ENCODE measurements at places on chromosomes 1 and 21.

DNA sequence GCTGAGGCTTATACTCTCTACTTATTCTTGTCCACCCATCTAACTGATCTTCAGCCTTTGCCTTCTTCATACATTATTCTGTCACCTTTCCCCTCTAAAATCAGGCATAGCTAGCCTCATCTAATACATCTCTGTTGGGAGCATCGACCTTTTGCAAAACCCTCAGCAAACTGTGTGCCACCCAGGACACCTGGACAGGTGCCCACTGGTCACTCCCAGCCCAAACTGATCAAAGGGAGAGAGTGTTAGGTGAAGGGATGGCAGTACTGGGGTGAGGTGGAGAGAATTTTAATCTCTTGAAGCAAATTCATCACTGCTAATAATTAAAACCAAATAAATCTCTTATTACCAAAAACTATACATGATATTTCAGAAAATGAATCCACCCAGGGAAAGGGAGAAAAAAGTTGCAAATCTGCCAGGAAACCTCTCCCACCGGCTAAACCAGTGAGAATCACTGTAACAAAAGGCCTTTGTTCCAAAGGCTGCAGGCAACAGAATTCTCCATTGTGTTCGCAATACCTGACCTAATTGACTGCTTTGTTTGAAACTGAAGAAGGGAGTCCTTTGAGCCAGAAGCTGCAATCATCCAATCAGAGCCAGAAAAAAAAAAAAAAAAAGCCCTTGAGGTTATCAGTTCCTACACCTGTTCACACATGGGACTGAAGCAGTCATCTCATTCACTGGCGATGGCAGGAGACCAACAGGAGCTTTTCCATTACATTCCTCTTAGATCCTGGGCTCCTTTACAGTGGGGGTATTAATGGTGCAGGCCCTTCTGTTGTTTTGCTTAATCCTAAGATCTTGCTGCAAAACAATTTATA, 172.6 kb downstream of the APP start:
- DNase-seq, result no peak

- no peak for DNase-seq
Measured at GRCh38 chr1:97929874-97930851, 9.3 kb upstream of the DPYD start.

GRCh38 chr21:26098772-26099397, 71.7 kb downstream of the APP start:
- DNase-seq, result no peak

GRCh38 chr1:240946926-240947325, 335.0 kb upstream of the GREM2 start:
- DNase-seq, result peak; percentile 38

DNA sequence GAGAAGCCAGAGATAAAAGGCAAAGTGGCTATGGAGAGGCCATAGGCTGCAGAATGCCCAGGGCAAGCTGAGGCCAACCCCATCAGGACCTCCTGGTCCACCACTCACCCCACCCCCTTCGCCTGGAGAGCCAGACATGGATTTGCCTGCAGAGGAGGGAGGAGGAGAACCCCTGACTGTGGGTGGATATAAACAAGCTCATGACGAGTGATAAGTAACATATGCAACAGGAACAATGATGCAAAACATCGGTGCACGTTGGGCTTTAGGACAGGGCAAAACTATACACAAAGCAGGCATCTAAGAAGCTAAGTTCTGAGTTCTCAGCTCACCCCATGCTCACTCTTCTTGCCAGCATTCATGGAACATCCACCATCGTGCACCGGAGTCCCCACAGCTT, 150.3 kb downstream of the ETS2 start:
- DNase-seq, result no peak

GRCh38 chr1:153903841-153904455, 18.8 kb downstream of the GATAD2B start:
- DNase-seq, result no peak

- DNase-seq, result no peak
Measured at GRCh38 chr1:21307663-21308305, 17.5 kb upstream of the ECE1 start.

DNA sequence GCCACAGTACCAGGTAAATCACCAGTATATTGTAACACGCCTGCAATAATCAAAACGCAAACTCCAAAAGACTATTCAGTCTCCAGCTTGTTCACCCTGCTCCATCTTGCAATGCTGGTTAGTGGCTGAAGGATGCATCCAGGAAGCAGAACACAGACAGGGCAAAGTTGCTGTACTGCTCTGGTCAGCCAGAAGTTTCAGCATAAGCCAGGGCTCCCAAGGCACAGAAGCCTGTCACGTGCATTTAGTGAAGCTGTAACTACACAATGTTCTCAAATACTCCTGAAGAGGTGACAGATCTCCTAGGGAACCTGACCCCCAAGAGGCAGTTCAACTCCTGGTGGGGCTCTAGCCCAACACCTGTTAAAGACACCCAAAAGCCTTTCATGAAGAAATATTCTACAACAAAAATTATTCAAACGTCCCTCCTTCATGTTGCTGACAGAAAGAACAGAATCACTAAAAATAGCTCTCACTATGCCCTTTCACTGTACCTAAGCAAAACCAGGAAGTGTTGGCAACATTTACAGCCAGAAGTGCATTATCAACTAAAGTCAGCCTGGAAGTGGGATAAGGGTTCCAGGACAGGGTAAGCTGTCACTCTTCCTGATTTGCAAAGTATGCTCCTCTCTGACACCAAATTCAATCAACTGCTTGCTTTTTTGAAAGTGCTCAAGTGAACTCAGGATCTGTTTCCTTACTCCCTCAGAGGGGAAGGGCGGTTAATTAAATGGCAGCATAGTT, 52.1 kb downstream of the SLC35D1 start:
- DNase-seq, result no peak

- DNase-seq, result no peak
Measured at GRCh38 chr1:197913495-197914276, 3.5 kb upstream of the LHX9 start.

DNA sequence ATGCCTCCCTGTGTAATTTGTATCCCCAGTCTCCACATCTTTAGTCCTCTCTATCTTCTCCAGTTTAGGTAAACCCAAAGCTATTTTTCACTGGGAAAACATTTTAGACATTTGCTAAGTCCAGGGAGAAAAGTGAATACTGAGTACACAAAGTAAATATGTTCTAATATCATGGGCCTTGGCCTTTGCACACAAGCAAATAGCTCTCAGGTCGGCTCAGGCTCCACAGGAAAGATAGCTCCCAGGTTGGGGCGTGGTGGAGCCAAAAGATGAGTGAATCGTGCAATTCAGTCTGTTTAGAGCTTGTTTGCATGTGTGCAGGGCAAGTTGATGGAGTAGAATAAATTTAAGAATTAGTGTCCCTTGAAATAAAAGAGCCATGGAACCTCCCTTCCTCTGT, 7.9 kb downstream of the RGSL1 start:
- no peak for DNase-seq

DNA sequence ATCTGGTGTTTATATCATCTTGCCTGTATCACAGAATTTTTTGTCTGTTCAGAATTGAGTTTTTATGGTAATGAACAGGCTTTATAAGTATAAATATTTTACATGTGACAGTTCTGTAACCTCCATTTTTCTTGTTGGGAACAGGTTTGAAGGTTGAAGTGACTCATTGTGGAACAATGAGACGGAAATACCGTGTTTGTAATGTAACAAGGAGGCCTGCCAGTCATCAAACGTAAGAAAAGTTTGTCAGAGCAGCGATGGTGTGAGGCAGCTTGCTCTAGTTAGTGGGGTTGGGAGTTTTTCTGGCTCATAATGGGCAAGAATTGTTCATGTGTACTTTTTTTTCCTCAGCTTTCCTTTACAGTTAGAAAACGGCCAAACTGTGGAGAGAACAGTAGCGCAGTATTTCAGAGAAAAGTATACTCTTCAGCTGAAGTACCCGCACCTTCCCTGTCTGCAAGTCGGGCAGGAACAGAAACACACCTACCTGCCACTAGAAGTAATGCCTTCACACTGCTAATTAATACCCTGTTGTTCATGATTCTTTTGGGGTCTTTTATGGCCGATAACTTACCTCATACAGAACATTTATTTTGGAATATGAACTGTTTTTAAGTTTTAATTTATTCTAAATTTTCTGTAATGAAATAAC, 75.2 kb upstream of the TEKT2 start:
- DNase-seq, result no peak
